ENCODE measurements at places on chromosomes 7 and 10.

GRCh38 chr7:28155964-28156363 lies 24.6 kb downstream of the JAZF1 start:
- peak; percentile 92 for DNase-seq

DNA sequence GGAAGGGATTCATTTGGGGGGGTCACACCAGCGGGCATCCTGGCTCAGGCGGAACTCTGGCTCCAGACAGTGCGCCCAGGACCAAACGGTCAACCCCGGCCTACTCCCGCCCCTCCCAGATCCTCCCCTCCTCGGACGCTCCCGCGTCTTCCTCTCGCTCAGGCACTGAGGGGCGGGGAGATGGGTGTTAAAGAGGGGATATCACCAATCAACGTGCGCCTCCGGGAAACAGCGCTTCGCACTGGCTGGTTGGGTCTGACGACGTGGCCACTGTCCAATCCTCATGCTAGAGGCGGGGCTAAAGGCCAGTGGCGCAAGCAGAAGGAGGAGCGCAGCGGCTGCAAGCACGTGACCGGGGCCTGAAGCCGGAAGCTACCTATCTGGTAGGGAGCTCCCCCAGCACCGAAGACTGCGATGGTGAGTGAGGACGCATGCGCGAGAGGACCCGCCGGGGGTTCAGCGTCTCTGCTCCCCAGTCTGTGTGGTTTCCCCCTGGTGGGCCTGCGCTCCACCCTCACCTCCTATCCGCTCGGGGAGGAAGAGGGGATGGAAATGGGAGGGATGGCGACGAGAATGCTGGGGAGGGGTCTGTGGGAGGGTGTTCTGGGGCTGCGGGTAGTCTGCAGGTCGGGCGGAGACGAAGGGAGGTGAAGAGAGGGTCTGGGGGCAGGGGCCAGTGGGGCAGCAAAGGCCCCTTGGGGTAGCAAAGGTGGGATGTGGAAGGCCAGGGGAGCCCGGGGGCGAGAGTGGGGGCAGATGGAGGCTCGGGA lies at the start of gene LAMTOR4:
LAMTOR4 (plus strand) TSS at position 360 of the 770 bp plus-strand sequence; CDS start at position 415, 55 bp downstream.
- DNase-seq: peak; percentile 99

DNA sequence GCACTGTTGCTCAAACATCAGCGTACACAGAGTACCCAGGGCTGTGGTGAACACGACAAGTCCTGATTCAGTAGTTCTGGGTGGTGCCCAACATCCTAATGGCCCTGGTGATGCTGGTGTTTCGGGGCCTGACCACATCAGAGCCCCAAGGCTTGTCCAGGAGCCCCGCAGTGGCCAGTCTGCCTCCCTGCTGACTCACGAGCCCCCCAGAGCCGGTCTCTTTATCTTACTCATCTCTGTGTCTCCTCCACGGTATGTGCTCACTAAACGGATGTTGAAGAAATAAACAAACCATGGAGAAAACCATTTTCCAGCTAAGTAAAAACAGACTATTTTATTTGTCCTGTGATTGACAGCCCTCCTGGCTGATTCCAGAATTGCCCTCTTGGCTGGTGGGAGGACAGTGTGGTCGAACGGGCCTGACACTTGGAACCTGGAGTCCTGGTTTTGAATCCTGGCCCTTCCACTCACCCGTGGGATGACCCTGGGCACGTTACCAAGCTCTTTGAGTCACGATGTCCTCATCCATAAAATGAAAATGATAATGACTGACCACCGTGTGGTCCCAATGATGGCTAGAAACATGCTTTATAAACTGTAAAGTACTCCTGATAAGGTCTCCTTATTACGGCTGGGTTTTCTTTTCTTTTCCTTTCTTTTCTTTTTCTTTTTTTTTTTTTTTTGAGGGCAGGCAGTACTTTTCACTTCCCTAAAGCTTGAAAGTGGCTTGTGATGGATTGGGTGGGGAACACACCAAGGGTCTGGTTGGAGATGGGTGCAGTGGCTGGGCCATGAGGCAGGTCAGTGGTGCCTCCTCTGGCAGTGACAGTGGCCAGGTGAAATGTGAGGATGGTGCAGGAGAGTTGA lies 5.7 kb downstream of the HIP1 start:
- DNase-seq: peak; percentile 93

DNA sequence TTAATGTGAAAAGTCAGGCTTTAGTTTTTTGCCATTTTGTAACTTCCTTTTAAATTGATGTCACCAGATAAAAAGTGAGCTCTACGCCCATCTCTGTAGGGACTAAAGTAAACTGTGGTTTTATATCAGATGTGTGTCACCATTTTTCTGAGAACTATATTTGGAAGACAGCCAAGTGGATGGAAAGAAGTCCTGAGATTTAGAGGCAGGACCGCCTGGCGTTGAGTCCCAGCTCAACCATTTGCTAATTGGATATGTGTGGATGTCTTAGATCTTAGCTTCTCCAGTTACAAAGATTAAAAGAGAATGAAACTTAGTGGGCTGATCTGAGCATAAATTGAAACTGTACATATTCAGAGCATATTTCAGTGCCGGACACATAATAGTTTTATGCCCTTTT lies 691.6 kb upstream of the CELF2 start:
- no peak for DNase-seq

DNA sequence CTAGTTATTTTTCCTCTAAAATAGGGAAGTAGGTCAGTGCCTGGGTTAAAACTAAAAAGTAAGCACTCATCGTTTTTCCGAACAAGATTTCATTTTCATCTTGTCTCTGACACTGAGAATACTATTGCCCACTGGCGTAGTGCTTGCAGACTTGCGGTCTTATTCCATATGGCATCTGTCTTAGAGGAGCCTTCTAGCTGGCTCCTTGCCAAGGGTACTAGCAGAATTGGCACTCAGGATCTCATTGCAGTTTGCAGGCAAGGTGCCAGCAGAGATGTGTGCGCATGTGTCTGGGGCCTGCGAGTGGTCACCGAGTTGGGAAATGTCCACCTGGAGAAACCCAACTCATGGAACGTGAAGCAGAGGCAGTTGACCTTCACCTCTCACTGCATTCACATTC lies 143.4 kb downstream of the CELF2 start:
- DNase-seq: no peak

GRCh38 chr7:150877536-150877935 lies 25.2 kb downstream of the AOC1 start:
- DNase-seq: no peak

GRCh38 chr7:55021053-55021452 lies 2.2 kb downstream of the EGFR start:
- no peak for DNase-seq

DNA sequence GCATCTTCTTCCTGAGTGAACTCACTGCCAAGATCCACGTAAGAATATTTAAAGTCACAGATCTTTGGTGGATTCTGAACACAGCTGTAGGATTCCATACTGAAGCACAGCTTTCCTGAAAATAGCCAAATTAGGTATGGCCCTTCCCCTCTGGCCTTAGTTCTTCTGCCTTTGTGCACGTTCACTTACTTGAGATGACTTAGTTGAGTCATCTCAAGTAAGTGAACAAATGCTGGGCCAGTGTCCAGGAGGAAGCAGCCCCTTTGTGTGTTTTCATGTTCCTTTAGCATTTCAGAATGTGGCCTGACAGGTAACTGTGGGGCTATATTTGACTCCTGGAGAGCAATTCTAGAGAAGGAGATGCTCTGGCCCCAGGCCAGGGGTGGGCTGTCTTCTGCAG lies 51.5 kb downstream of the CCNY start:
- DNase-seq: peak; percentile 94

GRCh38 chr7:3010161-3010560 lies 33.5 kb downstream of the CARD11 start:
- DNase-seq: no peak

- no peak for DNase-seq
These were observed 76.6 kb upstream of the PPIF start for GRCh38 chr10:79270466-79271246.

DNA sequence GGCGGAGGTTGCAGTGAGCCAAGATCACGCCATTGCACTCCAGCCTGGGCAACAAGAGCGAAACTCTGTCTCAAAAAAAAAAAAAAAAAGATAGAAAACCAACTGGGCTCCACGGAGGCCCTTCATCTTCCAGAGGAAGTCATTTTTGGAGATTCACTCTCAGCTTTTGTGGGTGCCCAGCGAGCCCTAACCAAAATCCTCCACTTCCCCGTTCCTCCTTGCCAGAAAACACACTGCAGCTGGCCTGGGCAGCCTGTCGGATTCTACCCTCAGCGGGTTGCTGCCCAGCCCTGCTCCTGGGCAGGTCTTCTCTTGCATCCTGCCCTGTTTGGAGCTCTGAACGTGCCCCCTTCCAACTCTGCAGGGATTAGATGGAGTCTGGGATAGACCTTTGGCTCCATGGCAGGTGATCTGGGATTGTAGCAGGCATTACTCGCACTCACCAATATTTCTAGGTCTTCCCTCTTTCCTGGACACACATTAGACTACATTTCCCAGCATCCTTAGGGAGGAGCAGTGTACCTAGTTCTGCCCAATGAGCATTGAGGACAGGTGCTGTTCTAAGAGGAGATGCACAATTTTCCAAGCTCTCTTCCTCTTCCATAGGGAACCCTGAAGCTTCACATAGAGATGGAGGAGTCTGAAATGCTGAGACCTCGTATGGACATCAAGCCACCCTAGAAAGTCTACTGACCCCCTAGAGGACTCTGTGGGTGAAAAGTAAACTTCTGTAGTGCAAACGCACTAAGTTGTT lies 4.6 kb downstream of the GRID2IP start:
- DNase-seq: no peak

GRCh38 chr10:4016214-4016740 lies 231.3 kb upstream of the KLF6 start:
- DNase-seq: no peak

- DNase-seq: no peak
These were observed 161.0 kb downstream of the RNF216 start for GRCh38 chr7:5620459-5620881.

- DNase-seq: peak; percentile 89
These were observed 64.3 kb downstream of the HOXA1 start for GRCh38 chr7:27031289-27032172.

GRCh38 chr7:140200061-140200989 lies 23.5 kb upstream of the KDM7A start:
- DNase-seq: no peak

- no peak for DNase-seq
These were observed 14.0 kb downstream of the RALA start for GRCh38 chr7:39637400-39637799.

GRCh38 chr10:101940916-101941315 lies 97.3 kb upstream of the KCNIP2 start:
- peak; percentile 65 for DNase-seq

DNA sequence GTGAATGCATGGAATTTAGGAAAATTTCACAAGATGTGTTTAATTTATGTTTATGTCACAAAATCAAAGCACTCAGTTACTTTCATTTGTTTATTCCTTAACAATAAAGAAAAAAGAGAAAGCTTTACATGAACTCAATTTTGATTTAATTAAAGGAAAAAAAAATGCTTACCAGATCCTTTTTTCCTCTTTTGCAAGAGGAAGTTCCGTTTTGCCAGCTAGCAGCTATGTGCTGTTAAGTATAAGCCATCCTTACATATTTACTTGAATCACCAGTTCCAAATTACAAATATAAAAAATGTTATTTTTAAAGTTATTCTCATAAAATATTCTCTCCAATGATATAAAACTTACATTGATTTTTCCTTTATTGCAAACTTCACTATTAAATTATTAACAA lies 12.7 kb downstream of the MRC1 start:
- DNase-seq: no peak

DNA sequence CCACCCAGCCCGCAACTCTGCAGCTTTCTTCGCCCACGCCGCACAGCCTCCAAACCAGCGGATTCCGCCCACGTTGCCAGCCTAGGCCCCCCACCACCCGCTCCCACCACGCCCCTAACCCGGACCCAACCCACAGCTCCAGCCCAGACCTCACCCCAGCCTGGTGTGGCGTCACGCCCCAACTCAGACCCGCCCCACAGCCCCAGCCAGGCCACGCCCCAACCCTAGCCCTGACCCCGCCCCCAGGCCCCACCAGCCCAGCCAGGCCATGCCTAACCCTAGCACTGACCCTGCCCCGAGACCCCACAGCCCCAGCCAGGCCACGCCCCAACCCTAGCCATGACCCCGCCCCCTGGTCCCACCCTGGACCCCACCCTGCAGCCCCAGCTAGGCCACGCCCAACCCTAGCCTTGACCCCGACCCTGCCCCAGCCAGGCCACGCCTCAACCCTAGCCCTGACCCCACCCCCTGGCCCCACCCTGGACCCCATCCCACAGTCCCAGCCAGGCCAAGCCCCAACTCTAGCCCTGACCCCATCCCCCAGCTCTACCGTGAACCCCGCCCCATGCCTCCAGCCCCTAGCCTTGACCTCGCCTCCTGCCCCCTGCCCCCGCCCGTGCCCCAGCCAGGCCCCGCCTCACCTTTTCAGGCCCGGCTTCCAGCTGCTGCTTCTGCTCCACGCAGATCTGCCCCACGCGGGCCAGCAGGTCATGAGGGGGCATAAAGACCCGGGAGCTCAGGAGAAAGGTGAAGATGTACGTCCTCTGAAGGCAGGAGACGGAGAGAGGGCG lies 64.0 kb downstream of the RASGEF1A start:
- DNase-seq: no peak

DNA sequence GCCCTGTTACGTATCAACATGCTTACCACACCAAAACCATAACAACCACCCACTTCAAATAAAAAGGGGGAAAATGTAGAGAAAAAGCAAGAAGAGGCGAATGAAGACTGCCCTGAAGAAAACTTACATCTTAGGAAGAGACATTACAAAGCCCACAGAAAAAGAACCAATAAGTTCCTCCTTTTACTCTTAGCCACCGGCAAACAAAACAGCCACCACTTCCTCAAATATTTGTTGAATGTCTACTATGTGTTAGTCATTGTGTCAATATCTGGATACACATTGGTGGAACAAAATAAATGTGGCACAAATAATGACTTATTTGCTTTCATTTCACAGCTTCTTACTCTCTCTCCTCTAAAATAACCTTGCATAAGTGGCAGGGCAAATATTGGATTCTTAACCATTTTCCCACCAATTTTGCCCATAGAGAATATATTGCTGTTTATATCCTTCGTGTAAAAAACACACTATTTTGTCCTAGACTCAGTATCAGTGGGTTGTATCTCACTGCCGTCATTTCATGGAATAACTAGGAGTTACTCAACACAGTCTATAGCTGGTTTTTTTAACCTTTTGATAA lies 106.8 kb downstream of the ANK3 start:
- DNase-seq: peak; percentile 66

- no peak for DNase-seq
These were observed 21.9 kb downstream of the PRLHR start for GRCh38 chr10:118573512-118573911.

DNA sequence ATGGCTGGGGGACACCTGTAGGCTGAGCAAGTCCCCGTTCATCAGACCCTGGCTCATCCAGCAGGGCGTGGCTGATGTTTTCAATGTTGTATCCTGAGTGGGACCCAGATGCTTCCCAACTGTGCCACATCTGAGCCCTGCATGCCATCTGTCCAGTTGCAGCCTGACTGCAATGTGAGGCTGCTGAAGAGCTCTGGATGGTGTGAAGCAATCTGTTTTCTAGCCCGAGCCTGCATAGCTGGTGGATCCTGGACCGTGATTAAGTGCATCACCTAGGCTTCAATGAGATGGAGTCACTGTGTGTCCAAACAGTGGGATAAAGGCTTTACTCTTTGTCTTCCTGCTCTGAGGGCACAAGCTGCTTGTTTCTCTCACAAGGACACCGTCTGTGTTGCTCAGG lies 99.8 kb downstream of the TCF7L2 start:
- DNase-seq: no peak

Data from HCEC 1CT (cell line).